ENCODE measurements at places on chromosomes 11 and 22.

- DNase-seq, result no peak
Observed at GRCh38 chr11:87114093-87114492, 76.4 kb downstream of the TMEM135 start.

GRCh38 chr11:122173074-122173450, 57.0 kb upstream of the BLID start:
- DNase-seq, result no peak

GRCh38 chr11:120667281-120667680, 155.7 kb downstream of the GRIK4 start:
- DNase-seq, result no peak

DNA sequence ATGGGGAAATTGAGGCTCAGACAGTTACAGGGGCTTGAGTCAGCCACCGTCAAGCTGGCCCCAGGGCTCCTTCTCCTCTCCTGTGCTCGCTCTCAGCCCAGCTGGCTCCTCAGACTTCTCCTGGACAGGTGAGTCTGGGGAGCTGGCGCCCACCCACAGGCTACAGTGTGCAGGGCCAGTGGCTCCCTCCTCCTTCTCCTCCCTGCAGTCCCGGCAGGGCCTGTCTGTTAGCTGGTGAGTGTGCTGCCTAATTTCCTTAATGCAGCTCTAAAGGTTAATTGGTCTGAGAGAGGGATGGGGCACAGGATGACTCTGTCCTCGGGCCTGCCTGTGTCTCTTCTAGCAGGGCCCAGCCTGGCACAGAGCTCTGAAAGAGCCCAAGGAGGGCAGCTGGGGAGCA, 31.7 kb downstream of the LMO1 start:
- DNase-seq, result no peak

DNA sequence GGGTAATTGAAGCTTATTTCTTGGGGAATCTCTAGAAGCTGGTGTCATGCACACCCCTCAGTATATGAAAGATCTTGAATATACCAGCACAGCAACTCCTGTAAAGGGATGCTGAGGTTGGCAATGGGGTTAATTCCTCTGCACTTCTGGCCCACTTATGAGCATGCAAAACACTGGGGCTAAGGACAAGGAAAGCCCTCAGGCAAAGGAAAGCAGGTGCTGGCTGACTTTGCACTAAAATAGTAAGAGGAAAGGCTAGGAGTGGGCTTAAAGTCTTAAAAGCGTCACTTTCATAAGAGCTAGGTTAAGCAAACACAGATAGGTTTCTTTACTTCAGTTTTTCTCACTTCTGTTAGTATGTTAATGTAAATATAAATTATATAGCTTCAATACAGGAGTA, 572.6 kb upstream of the LUZP2 start:
- no peak for DNase-seq

DNA sequence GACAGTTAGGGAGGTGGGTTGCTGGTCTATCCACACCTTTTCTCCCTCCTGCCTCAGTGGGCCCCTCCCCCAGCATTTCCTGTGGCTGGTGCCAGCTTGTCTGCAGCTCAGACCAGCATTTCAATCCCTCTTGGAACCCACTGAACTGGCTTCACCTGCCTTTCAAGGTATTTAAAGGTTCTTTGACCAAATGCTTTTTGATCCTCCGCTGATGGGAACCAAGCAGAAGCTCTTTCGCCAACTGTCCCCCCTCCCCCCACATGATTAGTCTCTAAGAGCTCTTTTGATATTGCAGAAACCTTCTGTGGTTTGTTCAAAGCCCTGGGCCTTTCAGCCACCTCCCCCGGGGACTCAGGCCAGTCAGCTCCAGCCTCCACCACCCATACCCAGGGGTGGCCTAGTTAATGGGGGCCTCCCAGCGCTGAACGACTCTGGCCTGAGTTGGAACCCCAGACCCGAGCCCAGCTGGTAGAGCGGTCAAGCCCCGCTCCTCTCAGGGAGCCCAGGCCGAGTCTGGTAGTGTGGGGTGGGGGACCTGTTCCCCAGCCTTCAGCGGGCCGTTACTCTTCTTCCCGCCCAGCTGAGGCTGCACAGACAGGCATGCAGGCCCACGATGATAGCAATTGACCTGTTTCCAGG, 6.0 kb upstream of the SYT7 start:
- DNase-seq, result no peak

- DNase-seq, result no peak
Observed at GRCh38 chr11:122197066-122197987, 81.3 kb upstream of the BLID start.

- no peak for DNase-seq
Observed at GRCh38 chr11:26936109-26936508, 57.8 kb upstream of the FIBIN start.

DNA sequence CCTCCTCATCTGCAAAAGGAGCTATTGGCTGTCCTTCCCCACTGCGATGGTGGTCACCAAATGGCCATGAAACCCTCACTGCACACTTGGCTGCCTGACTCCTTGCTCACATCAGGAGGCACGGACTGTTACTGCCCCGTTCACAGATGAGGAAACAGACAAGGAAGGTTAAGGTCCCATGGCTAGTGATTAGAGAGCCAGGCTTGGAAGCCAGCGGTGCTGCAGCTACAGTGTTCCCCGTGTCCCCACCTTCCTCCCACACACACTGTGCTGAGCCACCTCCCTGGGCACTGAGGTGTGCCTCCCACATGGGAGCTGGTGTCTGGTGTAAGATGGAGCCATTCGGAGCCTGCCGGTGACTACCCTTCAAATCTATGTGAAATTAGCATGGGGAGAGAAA, 2.6 kb downstream of the ARHGAP8 start:
- no peak for DNase-seq

DNA sequence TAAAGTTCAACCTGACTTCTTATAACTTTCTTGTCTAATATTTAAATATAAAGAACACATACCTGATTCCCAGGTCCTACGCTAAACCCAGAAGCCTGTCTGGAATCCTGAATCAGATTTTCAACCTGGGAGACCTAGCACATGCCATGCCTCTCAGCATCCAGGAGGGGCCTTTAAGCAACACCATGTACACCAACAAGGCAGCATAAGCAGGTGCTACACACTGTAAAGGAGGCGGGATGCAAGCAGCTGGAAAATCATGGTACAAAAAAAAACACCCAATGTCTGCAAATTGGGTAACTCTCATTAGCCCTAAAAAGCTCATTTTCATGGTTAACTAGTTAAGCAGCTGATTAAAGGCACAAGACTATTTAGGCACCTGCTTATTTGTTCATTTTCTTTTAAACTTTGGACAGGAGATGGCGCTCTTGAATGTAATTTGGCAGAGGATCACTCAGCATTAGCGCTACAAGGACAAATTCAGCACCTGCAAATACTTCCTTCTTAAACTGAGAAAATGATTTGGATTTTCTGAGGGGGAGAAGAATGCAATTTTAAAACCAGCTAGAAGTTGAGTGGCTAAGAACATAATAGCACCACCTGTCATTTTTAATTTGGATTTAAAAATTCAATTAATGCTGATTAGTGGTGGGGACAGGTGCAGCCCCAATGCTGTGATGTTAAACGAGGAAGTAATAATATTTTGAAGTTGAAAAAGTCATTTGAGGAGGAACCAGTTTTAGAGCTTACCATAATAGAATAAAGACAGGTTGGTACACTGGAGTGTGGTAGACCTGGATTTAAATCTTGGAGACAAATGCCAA, 104.0 kb downstream of the FAR1 start:
- peak; percentile 9 for DNase-seq

- DNase-seq, result no peak
Observed at GRCh38 chr11:113736323-113736722, 30.2 kb upstream of the TMPRSS5 start.

GRCh38 chr22:45129703-45130524, 33.8 kb upstream of the NUP50 start:
- DNase-seq, result peak; percentile 42

GRCh38 chr11:45180179-45180847, 33.9 kb downstream of the PRDM11 start:
- no peak for DNase-seq

DNA sequence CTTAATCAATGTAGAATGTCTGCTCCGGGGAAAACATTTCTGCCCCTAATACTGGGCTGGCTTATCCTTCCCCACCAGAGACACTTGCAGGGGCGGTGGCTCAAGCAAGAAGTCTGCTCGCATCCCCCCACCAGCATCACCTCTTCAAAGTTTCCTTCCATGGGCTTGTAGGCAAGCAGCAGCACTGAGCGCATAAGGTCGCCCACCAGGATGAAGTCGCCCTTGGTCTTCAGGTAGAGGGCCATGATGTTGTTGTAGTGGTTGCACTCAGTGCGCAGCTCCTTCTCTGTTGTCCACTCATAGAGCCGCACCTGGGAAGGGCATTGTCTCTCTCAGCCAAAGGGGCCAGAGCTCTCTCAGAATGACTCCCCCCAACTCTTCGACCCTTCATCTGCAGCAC, 8.6 kb upstream of the VWCE start:
- DNase-seq, result no peak

DNA sequence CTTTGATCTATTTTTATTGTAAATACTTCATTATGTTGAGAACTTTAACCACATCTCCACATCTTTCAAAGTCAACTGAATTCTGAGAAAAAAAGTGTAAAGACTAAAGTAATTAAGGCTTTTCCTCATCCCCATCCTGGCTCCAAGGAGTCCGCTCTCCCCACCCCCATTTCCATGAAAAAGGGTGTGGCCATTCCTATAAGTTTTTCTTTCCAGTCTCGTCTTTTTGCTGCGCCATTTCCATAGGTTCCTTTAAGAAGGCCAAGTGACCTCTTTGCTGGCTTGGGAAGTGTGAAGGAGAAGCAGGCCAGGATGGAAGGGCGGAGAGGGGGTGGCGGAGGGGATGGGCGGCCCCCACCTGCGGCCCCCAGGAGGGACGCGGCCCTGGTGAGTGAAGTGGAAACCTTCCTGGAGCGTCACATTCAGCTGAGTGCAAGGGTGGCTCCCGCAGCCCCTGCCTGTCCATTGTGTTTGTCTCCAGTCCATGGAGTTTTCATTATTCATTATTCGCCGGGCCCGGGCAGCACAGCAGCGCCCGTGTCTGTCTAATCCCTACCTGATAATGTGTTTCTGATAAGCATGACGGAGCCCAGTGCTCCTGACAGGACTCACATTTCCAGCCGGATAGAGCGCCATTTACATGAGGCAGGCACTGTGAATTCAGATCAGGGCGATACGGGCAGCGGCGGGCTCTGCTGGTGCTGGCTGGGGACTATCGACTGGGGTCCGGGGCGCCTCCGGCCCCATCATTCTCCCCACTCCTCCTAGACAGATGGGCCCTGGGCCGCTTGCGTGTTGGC, 739.8 kb downstream of the OPCML start:
- no peak for DNase-seq

DNA sequence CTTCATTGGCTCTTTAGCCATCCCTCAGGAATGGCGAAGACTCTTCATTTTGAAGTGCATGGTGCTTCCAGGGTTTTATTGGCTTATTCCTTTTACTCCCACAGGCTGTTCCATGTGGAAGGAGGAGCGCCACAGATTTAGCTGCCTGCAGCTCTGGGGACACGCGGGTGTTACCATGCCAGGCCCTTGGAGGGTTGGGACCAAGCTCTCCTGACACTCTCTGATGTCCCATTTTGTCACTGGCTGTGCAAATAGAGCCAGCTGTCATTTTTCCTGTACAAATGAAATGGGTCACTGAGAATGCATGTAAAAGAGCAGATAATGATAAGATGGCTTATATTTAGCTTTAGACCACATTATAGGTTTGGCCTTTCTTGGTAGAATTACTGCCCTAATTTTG, 9.2 kb downstream of the THYN1 start:
- DNase-seq, result no peak

GRCh38 chr11:14499178-14499559, 442 bp downstream of the COPB1 start:
- peak; percentile 5 for DNase-seq

DNA sequence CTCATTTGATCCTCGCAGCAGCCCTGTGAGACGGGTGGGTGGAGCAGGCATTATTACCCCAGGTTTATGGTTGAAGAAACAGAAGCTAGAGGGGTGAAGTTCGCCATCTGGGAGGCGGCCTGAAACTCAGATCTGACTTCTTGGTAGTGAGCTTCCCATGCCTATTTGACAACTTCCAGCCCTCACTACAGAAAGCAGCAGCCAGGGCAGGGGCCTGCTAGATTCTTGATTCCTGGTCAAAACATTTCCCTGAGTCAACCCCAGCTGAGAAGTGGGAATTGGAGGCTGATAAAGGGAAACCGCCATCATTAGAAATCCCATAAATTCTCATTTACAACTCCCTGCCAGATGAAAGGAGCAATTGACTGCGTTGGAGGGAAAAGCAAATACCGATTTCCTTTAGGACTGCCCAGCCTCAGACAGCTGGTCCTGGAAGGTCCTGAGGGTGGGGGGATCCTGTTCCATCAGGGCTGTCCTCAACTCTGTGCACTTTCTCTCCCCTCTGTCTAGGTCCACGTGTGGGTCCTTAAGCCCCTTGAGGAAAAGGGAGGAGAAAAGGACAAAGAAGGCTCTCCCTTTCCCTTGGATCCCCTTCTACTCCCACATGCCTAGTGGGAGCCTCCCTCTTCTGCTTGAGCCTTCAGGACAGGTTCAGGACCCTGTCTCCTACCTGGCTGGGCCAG, 10.2 kb upstream of the NECTIN1 start:
- no peak for DNase-seq

DNA sequence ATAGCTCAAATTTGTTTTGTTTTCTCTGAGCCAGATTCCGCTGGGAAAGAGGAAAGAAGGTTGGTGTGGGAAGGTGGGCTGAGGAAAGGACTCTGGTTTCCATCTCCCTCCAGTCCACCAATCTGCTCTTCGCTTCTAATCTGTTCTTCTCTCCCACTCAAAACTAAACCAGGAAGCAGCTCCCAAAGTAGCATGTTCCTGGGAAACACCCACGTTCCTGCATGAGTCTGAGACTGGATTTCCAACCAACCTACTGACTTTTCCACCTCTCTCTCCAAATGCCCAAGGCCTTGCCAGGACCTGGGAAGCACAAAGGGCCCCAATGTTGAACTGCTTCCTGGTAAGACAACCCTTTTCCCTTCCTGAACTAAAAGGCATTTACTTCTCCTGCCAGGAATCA, 110.2 kb downstream of the WT1 start:
- DNase-seq, result no peak

DNA sequence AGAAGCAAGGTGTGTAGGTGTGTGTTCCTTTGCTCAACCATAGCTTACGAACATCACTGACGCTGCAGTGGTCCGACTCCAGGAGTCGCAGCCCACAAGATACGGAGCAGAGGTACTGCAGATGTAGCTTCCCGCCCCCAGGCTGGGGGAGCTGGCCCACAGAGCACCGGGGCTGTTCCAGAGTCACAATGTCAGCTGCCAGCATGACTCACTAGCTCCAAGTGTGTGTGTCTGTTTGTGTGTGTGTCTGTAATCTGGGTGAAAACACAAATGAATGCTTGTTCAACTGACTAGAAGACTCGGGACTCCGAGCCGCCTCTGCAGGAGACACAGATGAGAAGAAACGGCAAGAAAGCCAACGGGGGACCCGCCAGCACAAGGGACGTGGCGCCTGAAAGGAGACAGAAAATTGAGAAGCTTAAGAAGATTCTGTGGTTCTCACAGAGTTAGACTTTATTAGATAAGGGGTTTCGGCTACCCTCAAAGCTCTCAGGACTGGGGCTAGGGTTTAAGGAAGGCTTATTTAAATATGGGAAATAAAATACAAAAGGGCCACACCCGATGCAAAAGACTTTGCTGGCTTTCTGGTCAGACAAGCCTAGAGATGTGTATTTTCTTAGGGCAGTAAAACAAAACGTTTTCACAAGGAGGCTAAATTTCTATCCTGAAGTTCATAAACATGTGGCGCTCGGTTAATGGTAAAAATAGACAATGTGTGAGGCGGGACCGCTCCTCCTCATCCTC, 10.7 kb downstream of the VSIG10L2 start:
- no peak for DNase-seq

All from GM19239 (cell line).